ENCODE measurements at places on chromosomes 4 and X.

DNA sequence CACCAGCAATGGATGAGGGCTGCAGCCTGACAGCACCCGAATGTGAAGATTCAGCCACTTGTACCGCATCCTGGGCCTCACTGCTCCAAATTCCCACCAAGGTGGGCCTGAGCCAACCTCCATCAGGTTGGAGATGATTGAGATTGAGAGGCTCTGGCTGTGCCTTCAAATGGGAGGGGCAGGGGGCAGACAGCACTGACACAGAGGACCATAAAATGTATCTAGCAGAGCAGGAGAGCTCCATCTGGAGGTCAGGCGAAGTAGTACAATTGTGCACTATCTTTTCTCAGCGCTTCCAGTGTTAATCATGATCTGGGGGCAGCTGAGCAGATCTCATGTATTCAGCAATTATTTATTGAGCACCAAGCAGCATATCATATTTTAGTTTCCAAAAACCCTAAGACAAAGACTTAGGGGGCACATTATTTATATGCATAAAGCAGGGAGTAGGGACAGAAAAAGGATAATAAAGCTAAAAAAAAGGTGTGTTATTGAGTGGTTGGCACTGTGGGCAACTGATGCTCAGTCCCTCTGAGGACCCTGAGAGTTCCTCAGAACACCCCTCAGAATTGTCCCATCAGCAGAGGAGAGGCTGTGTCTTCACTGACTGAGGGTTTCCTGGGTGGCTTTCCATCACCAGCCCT lies 31.6 kb upstream of the C1QTNF7 start:
- DNase-seq: peak; percentile 70

- DNase-seq: peak; percentile 60
These were observed 85.4 kb upstream of the GBA3 start for GRCh38 chr4:22607382-22607781.

- no peak for DNase-seq
These were observed 166.8 kb downstream of the BTC start for GRCh38 chr4:74627504-74627903.

- DNase-seq: no peak
These were observed 56.4 kb downstream of the IRF2 start for GRCh38 chr4:184417802-184418511.

GRCh38 chr4:48767055-48767929 lies 12.8 kb downstream of the FRYL start:
- DNase-seq: no peak

- DNase-seq: peak; percentile 25
These were observed 30.1 kb upstream of the SPARCL1 start for GRCh38 chr4:87559090-87559837.

DNA sequence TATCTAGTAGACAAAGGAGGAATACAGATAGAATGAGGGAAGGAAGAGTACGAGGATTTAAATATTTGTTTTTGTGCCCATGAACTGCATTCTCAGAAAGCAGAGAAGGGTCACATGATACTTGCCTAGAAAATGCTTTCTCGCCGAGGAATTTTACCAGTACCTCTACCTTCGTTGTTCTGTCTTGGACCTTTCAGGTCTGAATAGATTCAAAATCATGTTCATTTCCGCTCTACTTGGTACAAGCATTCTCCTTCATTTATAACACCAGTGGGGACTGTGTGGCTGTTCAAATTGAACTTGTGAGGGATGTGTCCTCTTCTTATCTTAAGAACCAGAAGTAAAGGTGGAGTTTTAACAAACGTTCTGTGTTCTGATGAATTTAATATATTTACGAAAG lies 1.9 kb downstream of the USP38 start:
- no peak for DNase-seq

GRCh38 chr4:16027114-16027513 lies 56.7 kb downstream of the PROM1 start:
- DNase-seq: no peak

DNA sequence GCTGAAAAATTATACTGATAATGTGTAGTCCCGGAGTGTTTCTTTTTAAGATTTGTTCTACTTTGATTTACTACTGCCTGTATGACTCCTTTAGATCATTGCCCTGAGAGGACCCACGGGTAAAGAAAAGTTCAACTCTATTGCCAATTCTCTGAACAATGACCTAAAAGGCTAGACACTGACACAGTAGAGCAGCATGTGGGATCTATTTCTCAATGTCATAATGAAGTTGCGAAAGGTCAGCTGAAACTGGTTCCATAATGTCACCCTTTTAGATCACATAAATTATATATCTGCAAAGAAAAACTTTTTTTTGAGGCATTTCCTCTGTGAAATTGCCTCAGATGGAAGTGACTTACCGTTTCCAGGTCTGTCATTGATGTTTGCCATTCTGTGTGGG lies 67.4 kb downstream of the GLRB start:
- DNase-seq: no peak

DNA sequence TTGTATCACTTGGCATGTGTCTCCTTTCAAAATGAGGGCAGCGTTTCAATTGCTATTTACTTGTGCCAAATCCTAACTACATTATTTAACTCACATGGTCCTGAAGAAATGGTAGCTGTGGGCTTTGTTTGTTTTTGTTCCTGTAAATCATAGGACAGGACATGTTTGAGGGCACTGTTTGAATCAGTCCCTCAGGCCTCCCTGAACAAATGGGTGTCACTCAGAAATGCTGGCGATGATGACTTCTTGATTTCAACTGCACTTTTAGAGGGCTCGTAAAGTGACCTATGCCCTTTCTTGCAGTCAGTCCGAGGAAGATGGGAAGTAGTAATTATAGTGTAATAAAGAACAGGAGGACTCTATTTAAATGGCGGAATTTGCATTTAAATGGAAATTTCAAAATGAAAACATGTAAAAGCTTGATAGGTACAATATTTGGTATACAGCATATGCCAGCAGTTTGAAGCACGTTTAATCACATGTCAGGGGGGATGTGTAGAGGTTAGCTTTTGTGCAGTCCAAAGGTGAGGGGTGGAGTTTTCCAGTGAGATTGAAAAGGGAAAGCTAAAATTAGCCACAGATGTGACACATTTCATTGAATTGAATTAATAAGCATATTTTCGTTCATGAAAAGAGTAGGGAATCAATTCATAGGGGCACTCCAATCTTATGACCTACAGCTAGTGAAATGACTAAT lies 1958.7 kb upstream of the IGFBP7 start:
- DNase-seq: no peak

DNA sequence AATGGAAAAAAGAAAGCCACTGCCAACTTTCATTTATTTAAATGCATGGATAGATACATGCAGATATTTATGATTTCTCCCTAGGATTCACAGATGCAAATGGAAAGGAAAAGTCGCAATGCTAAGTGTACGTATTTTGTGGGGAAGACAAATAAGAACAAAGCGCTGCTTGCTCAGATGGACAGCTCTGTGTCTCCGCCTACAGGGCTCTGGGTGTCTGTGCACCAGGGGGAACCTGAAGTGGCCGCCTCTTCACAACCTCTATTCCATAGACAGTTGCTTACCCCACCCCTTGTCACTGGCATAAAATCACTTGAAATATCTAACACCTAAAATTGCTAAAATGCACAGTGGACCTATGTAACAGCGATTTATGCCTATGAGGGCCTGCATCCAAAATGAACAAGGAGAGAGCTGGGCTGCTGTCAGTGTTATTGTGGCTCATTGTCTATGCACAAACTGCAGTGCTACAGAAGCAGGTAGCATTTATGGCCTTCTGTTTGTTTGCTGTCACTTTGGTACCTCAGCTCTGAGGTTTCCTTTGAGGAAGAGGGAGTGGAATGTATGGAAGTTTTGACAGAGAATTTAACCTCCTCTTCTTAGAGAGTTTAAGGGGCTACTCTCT lies 58.6 kb upstream of the PAGE1 start:
- peak; percentile 59 for DNase-seq

GRCh38 chr4:145279122-145279960 lies 99.0 kb upstream of the OTUD4 start:
- DNase-seq: no peak

GRCh38 chrX:110212299-110212698 lies 105.6 kb downstream of the AMMECR1 start:
- no peak for DNase-seq

- no peak for DNase-seq
These were observed 71.7 kb upstream of the S100G start for GRCh38 chrX:16578218-16578617.

GRCh38 chr4:46249516-46249915 lies 125.7 kb upstream of the GABRG1 start:
- no peak for DNase-seq

GRCh38 chr4:114399105-114399504 lies 199.5 kb upstream of the UGT8 start:
- DNase-seq: no peak

- DNase-seq: no peak
These were observed 319.1 kb downstream of the GPAT3 start for GRCh38 chr4:83855044-83855443.

DNA sequence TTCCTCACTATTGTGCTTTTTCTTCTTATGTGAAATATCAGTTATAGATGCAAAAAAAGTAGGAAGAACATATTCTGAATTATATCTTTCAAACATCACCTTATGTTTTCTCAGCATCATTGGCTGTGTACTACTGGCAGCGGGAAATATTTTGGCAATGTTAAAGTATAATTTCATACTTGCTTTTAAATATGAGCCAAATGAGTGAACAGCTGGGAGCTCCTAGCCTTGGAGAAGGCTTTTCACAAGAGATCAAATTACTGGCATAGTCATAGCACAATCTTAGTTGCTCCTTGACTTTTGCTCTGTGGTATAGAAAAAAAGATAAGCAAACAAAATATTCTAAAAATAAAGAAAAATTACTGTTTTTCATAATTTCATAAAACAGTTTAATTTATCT lies 1575.8 kb upstream of the PABPC4L start:
- DNase-seq: no peak

- DNase-seq: no peak
These were observed 37.9 kb downstream of the SGMS2 start for GRCh38 chr4:107862658-107863057.

DNA sequence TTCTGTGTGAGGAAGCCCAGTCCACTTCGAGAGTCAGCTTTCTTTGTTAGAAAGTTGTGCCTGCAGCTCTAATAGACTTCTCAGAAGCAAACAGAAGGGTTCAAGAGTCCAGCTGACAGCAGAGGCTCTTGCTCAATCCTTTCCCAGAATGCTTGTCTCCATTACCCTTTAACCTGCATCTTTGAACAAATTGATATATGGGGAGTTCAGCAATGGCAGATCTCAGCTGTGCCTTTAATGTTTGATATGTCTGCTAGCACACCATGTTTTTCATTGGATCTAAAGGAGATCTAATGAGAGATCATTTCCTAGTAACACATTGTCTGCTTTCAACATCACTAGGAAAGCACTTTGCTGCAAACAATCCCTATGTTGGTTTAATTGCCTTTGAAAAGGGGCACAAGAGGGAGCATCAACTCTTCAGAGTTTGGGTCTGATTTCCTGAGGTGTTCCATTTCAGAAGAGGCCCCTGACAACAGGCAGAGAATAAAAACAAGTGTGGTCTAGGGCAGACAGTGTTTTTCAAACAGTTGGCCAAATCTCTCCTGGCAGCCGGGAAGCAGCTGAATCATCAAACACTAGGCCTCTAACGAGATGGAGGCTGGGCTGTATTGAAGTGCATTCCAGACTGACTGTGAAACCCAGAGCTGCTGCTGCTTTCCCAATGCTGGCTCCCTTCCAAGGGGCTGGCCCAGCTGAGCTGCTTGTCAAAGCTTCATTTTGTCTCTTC lies 55.5 kb downstream of the LUZP4 start:
- DNase-seq: peak; percentile 74

GRCh38 chr4:128940971-128941370 lies 131.5 kb downstream of the JADE1 start:
- no peak for DNase-seq

DNA sequence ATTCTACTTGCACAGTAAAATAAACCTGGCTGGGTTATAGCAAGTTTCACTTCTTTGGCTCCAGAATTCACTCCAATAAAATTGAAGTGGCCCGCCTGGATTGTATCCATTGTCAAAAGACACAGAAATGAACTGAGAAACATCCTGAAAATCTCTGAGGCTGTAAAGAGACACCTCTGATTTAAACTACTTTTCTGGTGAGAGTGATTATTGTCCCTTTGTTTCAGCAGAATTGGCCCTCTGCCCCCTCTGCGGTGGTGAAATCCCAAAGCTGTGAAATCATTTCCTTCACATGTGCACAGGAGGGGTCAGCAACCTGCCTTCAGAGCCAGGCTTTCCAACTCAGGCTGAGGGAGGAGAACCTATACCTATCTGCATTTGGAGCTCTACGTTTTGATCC lies 23.0 kb downstream of the GAB3 start:
- peak; percentile 31 for DNase-seq

DNA sequence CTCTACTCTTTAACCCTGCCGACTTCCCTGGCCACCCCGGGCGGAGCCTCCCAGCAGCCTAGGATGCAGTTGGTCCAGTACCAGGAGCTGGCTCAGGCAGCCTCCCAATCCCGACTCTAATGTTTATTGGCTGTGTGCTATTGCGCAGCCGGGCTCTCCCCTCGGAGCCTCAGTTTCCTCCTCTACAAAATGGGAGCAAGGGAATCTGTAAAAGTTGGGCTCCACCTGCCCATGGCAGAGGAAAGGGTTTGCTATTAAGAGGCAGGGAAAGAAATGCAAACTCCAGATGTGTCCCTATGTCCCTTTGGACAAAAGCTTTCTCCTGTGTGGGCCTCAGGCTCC lies 140.8 kb upstream of the PJA1 start:
- no peak for DNase-seq

GRCh38 chr4:40559585-40560465 lies 69.8 kb downstream of the RBM47 start:
- peak; percentile 37 for DNase-seq

DNA sequence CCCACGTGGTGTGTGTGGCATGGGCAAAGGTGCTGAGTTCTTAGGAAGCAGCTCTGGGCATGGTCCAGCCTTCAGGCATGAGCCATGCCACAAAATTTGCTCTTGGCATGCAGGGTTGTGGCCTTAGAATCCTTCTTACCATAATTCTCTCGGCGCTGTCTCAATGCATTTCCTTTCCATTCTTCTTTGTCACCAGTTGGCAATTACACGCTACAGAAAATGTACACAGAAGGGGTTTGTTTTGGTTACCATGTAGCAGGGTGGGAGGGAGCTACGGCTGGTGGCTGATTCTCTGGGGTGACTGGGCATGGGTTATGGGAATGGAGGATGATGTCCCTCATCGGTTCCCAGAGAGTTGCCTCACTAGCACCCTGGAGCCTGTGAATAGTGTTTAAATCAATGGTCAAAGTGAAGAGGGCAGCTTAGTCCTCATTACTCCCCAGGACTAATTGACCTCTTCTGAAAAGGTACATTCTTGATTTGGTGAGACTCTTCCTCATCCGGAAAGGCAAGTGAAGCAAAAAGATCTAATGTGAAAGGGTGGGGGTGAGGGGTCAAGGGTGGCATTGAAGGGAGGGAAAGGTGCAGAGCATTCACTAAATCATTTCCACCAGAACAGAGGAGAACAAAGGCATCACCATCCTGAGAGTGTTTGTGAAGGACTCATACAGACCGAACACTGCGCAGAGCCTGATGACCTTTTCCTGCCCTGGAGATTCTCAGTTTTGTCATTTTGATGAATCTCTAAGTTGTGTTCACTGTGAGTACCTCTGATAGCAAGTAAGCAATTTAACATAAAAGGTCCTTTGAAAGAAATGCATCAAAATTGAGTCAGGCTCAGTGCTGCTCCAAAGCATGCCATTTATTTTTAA lies 199.8 kb upstream of the SFRP2 start:
- DNase-seq: no peak

GRCh38 chrX:74318672-74319071 lies 14.7 kb downstream of the ZCCHC13 start:
- no peak for DNase-seq

Measured in testis (tissue), 5 donors.